ENCODE measurements at places on chromosomes 2 and 18. TPM values are rescaled to one million over a fixed set of nuclear protein-coding genes. Genes with fewer than 3 reads are reported as not detected.

AMER3 gene
- total RNA-seq, result not detected

IFT172 gene
- 26.8 TPM for total RNA-seq

LIMS3 gene
- total RNA-seq, result 1.1 TPM

RAX gene
- not detected for total RNA-seq

RAPGEF4 gene
- 9.6 TPM for total RNA-seq

POTEI gene
- under 0.01 TPM for total RNA-seq

HAAO gene
- total RNA-seq, result 0.38 TPM

PUS10 gene
- total RNA-seq, result 5.4 TPM

UPP2 gene
- total RNA-seq, result not detected

UGT1A4 gene
- not detected for total RNA-seq

GALNT13 gene
- 0.28 TPM for total RNA-seq

GALR1 gene
- not detected for total RNA-seq

RFTN2 gene
- total RNA-seq, result 0.58 TPM

LRATD1 gene
- total RNA-seq, result under 0.01 TPM

ANAPC1 gene
- total RNA-seq, result 54.3 TPM

NCKAP5 gene
- 9.9 TPM for total RNA-seq

DHRS9 gene
- total RNA-seq, result 0.19 TPM

CD226 gene
- under 0.01 TPM for total RNA-seq

UCN gene
- total RNA-seq, result 1.1 TPM

ICA1L gene
- total RNA-seq, result 2.8 TPM

ZNF396 gene
- total RNA-seq, result 2.0 TPM

RGPD4 gene
- under 0.01 TPM for total RNA-seq

POTEJ gene
- total RNA-seq, result not detected

TTN gene
- total RNA-seq, result 0.85 TPM

COX5B gene
- total RNA-seq, result 373 TPM

Measured in regular cardiac myocyte (primary cell).